ENCODE measurements at places on chromosomes 2 and 18.
A peak's percentile ranks its signal among the peaks of the same experiment; 100 is the strongest.

- DNase-seq = no peak
These were observed 755 bp downstream of the SPAST start for GRCh38 chr2:32064021-32064601.

- no peak for DNase-seq
These were observed 59.9 kb upstream of the REG3A start for GRCh38 chr2:79219383-79219988.

DNA sequence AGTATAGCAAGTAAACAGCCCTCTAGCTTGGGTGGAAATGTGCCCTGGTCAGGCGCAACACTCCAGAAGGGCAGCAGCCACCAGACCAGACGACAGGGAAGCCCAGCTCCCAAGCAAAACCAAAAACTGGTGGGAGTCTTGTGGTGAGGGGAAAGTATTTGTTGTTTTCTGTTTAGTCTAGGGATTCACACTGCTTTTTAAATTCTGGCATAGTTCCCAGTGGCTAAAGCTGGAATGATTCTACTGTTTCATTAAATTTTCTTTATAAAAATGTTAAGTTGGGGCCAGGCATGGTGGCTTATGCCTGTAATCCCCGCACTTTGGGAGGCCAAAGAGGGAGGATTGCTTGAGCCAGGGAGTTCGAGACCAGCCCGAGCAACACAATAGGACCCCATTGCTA lies 38.5 kb downstream of the MERTK start:
- no peak for DNase-seq

DNA sequence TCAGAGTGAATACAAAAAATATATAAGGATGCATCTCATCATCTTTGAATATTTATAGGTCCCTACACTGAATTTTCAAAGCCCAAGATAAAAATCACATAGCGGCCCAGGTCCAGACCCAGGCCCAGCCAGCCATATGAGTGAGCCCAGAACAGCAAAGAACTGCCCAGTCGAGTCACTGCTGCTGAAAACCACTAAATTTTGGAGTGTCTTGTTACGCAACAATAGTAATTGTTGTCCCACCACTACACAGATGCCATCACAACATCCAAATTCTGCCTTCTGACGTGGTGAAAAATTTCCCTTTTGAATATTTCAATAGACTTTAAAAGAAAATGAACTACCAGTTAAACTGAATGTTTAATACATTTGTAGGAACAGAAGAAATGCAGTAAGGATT lies 5.7 kb downstream of the C18orf32 start:
- no peak for DNase-seq

GRCh38 chr2:24253303-24253919 lies 78.6 kb downstream of the FAM228A start:
- no peak for DNase-seq

DNA sequence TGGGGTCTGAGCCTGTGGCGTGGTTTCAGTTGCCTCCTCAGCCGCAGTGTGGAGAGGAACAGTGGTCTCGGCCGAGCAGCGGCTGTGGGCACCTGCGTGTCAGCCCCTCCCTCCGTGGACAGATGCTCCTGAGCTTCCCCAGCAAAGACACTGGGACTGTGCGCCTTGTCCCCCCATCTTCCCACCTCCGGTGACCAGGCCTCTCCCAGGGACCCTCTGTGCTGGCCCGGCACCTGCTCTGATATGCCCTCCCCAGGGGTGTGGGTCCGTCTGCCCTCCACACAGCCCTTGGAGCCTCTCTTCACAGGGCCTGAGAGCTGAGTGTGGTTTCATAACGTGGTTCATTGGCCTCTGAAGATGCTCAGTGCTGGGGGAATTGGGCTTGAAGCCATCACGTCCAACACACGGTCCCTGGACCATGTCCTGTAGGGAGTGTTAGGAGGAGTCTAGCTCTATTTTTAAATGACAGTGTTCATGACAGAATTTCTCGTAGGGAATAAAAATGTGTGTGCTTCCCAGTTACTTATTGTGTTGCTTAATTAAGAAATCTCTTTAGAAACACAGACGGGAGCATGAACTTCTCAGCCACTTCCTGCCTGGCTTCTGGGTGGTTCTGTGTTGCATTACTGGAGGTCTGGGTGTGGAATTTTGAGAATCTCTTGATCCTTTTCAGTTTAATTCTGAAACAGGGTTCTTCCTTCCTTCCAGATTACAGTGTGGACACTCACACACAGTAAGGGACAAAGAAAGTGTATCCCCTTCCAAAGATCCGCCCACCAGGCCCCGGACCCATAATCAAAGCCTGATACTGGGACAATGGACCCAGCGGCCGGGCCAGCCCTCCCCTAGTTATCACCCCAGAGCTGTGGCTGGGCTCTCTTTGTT lies 110.7 kb downstream of the NFATC1 start:
- DNase-seq = no peak

- DNase-seq = no peak
These were observed 163.6 kb upstream of the RBMS1 start for GRCh38 chr2:160657196-160657595.

- no peak for DNase-seq
These were observed 72.9 kb downstream of the TSN start for GRCh38 chr2:121828281-121828731.

- no peak for DNase-seq
These were observed 269.2 kb downstream of the FIGN start for GRCh38 chr2:163466331-163467250.

GRCh38 chr2:158497486-158497885 lies 40.7 kb downstream of the PKP4 start:
- no peak for DNase-seq

DNA sequence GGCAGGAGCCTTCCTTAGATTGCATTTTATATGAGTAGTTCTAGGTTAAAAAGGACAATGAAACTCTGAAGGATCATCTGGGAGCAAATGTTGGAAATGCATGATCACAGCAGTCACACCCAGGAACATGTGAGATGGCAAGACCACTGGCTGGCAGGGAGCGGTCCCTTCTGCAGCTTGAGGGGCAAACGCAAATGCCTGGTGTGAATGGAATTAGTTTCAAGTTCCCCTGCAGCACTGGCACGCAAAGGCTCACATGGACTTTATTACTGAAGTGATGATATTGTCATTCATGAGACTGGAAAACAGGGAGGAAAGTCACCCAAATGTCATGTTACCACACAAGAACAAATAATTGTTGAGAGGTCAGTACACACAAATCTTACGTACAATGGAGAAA lies 223.3 kb downstream of the FBXO15 start:
- DNase-seq = no peak

- DNase-seq = no peak
These were observed 26.9 kb downstream of the GPR55 start for GRCh38 chr2:230898016-230898712.

DNA sequence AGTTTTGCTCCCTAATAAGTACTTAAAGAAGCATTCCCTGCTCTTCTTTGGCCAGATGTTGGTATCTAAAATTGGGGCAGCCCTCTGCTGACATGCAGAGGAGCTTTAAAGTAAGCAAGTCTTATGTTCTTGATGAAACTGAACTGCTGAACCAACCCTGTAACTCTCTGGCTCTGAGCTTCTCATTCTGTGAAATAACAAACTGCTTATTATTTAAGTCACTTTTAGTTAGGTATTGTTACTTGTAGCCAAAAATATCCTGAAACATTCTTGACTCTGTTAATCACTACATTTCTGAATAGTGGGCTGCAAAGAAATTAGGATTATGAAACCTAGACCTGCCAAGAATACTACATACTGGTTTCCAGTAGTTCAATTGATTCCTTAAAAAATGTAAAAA lies 15.5 kb downstream of the PPP3R1 start:
- DNase-seq = no peak

DNA sequence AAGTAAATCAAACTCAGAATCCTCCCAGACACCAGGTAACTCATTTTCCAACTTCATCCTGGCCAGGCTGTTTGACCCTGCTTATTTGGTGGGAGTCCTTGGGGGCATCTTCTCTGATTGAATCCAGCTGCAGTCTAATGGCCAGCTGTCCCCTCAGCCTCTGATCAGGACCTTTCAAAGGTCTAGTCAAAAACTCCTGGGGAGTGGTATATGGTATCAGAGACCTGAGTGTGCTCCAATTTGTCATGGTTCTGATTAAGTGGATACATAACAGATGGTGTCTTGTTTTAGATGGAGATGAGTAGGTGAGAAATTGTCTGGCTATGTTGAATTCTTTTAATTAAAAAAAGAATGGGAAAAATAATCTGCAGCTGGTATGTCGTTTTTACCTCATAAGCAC lies 842.6 kb upstream of the ACVR2A start:
- no peak for DNase-seq

- DNase-seq = no peak
These were observed 19.0 kb upstream of the FAM178B start for GRCh38 chr2:97005353-97005752.

GRCh38 chr18:52333860-52334259 lies 6.1 kb upstream of the DCC start:
- DNase-seq = no peak

- no peak for DNase-seq
These were observed 19.7 kb downstream of the DARS1 start for GRCh38 chr2:135965756-135966155.

DNA sequence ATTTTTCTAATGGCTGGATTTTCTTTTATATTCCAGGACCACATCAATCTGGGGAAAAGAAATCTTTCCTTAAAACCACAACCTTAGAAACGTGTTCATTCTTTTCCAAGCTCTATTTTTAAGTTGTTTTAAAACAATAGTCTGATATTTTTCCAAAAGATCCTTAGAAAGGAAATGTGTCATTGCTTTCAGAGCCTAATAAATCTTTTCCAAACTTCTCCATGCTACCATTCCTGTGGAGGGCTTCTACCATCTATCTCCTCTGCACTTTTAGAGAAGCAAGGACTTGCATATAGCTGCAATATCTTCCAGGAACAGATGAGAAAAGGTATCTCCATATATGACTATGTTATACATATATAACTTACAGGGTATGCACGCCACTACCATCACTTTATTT lies 21.2 kb downstream of the WDFY1 start:
- no peak for DNase-seq

DNA sequence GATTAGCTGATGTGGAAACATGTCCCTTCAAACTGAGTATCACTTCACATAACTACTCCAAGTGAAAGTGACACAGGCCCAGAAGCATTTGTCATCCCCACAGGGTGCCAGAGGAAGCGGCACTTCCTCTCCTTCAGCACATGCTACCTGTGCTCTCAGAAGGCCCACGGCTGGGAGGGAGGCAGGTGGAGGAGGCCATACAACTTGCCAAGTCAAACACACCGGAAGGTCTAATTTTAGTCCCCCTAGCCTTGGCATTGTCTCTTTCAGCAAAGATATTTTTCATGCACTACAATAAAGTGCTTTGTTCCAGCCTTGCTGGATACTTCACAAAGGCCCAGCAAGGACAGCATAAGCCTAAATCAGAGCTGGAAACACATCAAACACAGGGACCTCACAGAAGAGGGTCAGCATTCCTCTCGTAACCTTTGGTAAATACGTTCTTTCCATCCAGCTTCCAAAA lies 38.0 kb downstream of the VSNL1 start:
- DNase-seq = peak; percentile 79

- no peak for DNase-seq
These were observed 9.9 kb downstream of the AQP12B start for GRCh38 chr2:240672701-240673190.

DNA sequence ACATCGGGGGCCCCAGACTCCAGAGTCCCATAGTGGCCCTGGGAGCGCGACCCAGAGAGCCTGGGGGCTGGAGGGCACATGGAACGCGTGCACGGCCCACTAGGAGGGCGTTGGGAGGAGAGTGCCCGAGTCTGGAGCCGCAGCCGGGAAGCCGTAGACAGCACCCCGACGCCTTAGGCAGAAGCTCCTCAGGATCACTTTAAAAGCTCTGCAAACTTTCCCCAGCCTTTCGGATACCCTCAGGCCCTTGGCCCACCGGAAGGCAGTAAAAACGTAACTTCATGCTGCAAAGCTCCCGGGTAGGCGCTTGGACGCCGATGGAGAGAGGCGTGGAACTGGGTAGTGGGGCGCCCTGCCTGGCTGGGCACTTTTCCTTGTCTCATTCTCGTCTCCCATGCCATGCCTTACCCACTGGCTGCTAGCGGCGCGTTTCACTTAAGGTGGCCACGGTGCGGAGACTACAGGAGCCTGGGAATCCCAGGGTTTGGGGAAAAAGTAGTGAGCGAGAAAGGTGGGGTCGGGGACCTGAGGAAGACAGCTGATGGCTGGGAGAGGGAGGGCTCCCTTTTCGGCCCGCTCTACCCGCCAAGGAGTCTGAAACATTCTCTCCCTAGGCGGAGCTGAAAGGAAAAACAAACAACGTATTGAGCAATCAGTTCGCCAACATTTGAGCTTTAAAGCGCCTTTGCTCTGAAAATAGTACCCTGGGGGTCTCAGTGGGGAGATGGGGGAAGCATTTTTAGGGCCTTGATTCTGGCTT lies 141.8 kb downstream of the MEIS1 start:
- no peak for DNase-seq

GRCh38 chr2:64426183-64426952 lies 27.6 kb upstream of the LGALSL start:
- no peak for DNase-seq

GRCh38 chr2:10022966-10023662 lies 20.2 kb upstream of the KLF11 start:
- no peak for DNase-seq

GRCh38 chr2:239318790-239319661 lies 81.8 kb downstream of the HDAC4 start:
- DNase-seq = no peak

- no peak for DNase-seq
These were observed 636 bp downstream of the ARL4C start for GRCh38 chr2:234496055-234496834.

DNA sequence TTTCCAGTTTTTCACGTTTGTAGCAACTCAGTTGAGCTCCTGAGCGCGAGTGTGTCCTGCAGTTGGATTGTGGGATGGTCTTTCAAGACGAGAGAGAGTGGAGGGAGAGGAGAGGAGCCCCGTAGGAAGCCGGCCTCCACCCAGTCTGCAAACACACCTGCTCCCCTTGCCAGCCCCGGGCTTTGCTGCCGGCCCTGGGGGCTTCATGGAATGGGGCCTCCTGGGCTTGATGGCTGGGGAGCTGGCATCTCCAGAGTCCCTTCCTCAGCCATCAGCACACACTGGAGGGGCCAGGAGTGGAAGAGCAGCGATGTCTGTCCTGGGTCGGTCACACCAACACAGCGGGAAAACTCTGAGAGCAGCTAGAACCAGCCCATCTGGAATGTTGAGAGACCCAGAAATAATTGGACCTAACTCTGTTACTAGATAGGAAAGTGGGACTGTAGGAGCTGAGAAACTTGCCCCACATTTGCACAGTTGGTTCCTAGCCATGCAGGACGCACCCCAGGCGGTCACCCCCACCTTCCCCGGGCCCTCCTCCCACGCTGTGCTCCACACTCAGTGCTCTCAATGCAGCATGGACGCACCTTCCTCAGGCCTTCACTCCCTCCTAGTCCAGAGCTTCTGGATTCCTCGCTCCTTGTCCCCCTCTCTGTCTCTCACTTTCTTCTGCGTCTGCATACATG lies 69.6 kb downstream of the PTGR3 start:
- no peak for DNase-seq

GRCh38 chr2:88845772-88846661 lies 154.5 kb downstream of the RPIA start:
- DNase-seq = no peak
